ENCODE measurements at places on chromosomes 16 and 17.

- DNase-seq, result no peak
These were observed 129.5 kb downstream of the PRKCA start for GRCh38 chr17:66431910-66432309.

DNA sequence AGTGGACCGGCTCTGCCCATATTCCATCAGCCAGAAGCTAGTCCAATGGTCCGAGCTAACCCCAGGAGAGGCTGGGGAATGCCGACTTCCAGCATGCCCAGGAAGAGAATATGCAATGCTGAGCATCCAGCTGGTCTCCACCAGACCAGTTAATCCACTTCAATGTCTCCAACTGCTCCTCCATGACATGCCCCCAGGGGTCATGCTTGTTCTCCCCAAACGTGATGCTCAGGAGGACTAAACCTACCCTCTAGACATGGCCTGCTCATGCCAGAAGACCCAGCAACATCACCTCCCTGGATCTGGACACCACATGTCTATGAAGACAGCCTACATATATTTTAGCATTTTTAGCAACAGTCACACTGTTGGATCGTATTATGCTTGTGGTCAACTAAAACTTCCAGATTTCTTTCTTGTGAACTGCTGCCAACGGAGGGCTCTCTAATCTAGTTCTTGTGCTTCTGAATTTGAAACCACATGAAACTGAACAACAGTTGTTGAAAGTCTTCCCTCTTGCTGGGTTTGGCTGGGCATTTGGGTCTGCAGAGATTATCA lies 245.1 kb downstream of the SOX9 start:
- no peak for DNase-seq

DNA sequence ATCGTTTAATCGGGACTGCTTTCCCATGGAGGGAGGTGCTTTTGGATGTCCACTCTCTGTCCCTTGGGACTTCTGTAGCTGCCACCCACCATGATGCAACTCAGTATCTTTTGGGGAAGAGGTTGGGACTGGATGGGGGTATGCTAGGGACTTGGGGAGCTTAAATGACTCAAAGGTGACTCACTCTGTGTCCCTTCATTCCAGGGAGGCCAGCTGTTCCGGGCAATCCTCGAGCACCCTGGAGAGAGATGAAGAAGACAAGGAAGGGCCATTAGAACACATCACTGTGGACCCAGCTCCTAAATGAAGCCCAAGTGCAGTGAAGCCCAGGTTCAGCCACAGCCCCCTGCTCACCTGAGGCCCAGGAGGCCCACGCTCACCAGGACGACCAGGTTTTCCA lies 4.6 kb downstream of the COL1A1 start:
- DNase-seq, result no peak

GRCh38 chr16:9328411-9328810 lies 237.0 kb downstream of the HAPSTR1 start:
- DNase-seq, result no peak

DNA sequence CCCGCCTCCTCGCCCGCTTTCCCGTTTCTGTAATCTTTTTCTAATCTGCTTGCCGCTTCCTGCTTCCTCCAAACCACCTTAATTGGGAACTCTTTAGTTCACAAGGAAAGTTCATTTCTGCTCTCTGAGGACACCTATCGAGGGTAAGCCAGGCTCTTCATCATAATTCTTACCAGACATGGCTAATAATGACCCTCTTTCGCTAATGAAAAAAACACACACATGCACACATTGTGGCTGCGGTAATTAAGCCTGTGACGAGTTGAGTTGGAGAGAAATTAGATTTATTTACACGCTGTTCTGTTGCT lies 100.6 kb downstream of the ZNF423 start:
- peak; percentile 29 for DNase-seq
